ENCODE measurements at places on chromosomes 12 and 14.
A peak's percentile ranks its signal among the peaks of the same experiment; 100 is the strongest.

DNA sequence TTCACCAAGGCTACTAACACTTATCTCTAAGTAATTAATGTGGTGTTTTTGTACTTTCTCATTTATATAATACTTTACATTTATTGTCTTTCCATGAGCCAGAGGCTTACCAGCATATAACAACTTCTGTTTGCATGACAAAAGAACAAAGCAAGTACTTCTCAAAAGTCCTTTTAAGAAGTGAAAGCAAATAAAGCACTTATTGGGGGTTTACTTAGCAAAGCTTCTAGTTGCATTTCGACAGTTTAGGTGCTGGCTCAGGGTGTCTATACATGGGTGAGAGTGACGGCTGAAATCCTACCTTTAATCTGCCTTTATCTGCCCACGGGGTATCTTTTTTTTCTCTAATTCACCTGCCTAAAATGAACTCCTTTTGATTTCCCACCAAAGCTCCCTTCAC lies 21.0 kb upstream of the DCN start:
- no peak for DNase-seq

GRCh38 chr14:57501039-57501557 lies 7.4 kb upstream of the CCDC198 start:
- DNase-seq: no peak

DNA sequence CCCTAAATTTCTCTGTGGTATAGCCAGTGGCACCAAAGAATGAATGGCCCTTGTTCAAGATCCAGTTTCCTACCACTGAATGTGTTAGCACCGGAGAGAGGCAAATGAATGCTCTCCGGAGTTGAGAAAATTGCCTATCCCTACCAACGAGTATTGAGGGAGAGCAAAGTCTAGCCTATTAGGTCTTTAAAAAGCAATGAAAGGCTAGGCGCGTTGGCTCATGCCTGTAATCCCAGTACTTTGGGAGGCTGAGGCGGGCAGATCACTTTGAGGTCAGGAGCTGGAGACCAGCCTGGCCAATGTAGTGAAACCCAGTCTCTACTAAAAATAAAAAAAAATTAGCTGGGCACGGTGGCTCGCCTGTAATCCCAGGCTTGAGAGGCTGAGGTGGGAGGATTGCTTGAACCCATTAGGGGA lies 898 bp upstream of the RAB15 start:
- DNase-seq: no peak

- peak; percentile 32 for DNase-seq
Observed at GRCh38 chr12:107027636-107028053, 40.7 kb upstream of the MTERF2 start.

- DNase-seq: no peak
Observed at GRCh38 chr14:43792980-43793379, 714.1 kb downstream of the FSCB start.

DNA sequence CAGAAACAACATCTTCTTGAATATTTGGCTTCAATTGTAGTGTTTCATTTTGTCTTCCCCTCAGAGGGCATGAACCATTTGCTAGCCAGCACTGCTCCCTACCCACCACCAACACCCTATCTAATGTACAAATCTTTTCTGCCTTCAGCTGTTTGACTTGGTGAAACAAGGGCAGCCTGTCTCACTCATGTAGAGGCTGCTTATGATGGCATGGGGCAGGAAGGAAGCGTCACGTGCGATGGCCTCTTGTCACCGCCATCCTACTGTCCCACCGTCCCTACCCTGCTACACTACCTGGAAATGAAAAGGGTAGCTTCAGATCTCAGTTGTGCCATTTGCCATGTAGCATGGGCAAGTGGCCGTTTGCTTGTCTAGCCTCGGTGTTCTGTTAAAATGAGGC lies 29.9 kb upstream of the LRTM2 start:
- DNase-seq: no peak

- no peak for DNase-seq
Observed at GRCh38 chr12:103912069-103912468, 18.1 kb upstream of the HSP90B1 start.

DNA sequence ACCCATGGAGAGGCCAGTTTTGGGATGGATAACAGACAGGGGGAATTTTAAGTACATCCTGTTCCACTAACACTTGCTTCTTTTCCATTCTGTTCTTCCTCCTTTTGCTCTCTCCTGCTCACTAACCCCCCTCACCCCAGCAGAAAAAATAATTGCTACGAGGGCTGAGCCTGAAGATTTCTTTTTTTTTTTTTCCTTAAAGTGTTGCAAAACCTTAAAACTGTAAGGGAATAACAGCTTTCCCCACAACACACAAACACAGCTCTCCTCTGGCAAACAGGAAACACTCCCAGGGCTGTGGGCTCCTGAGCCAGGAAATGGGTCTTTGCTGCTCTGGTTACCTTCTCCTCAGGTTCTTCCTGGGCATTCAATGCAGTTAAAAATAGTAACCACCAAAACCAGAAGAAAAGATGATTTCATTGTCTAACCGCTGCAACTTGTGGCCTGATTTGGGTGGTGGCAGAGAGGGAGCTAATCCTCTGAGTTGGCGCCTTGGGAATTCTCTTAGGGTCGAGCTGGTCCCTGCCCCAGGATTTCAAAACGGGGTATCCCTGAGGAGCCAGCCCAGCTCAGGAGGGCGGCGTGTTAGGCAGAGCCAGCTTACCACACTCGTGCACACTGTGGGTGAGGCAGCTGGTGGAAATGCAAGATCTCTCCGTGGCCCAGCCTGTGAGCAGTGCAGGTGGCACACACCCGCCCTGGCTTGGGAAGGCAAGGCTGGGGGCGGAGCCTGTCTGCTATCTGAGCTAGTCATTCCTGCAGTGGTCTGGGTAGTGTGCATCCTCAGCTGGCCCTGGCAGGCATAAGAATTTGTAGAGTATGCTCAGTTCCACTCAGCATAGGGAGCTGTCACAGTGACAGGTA lies 17.1 kb upstream of the EMP1 start:
- DNase-seq: no peak

DNA sequence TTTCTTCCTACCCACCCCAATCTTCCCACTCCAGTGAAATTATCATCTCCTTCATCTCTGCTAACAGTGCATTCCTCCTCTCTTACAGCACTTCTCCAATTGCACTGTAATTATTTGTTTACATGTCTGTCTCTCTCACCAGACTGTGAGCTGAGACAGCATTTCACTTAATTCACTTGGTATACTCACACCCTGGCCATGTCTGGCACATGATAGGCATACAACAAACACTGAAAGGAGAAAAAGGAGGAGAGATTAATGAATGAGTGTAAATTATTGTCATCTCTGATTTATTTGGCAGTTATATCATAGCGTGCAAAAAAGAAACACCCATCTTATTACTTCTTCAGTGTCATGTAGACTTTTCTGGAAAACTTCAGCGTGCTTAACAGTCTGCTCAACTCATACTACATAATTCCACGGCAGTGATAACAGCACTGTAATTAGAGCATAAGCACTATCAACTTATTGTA lies 452.3 kb downstream of the ADAMTS20 start:
- no peak for DNase-seq

- no peak for DNase-seq
Observed at GRCh38 chr12:47032644-47033043, 46.8 kb upstream of the PCED1B start.

GRCh38 chr12:44584625-44585024 lies 291.5 kb downstream of the NELL2 start:
- no peak for DNase-seq

DNA sequence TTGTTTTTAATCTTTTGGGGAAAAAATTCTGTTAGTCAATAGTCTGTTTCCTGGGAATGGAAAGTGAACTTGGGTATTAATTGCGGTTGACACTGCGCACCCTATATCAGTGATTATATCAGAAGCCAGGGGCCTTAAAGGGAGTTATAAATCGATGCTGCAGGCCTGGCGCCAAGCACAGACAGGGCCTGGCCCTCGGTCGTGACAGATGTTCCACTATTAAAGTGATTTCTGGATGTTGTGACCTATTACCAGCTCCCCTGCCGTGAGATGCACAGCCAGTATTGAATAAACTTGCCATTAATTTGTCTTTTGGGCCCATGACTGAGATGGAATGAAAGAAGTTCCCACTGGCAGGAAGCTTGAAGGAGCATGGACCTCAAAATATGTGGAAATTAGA lies 45.1 kb upstream of the KITLG start:
- DNase-seq: no peak

DNA sequence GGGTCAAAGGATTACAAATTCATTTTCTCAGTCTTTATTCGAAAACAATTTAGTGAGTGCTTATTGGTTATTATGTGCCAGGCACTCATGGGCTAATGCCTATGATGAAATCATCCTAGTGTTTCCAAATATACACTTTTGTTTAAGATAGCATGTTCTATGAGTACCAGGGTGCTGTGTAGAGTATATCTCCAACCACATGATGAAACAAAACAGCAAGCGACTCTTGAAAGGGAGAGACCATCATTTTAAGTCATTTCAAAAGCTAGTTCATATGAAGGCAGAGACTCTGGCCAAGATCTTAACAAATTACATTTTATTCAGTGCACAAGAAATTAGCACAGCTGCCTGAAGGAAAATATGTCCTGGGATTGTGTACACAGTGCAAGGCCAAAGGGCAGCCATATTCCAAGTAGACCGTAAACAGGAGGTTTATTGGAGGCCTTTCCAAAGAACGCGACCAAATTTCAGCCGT lies 204.2 kb downstream of the EFCAB11 start:
- DNase-seq: no peak

DNA sequence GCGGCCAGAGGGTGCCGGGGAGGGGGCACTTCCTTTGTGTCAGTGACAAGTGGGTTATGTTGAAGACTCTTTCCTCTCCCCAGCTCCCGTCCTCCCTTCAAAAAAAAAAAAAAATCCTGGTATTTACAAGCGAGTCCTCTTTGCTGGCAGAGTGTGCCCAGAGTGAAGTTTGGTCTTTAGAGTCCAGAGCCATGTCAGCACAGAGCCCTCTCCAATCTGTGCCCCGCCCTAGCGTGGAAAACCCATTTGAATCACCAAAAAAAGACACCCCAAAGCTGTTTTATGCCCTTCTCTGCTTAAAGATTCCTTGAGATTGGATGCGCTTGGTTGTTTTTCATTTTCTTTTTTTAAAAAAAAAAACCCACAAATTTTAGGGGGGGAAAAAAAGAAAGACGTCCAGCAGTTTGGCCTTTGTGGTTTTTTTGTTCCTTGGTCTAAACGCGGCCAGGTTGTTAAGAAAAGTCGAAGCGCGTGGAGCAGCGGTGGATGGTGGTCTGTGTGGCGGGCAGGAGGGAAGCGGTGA lies 3.3 kb downstream of the NKX2-1 start:
- DNase-seq: peak; percentile 98

DNA sequence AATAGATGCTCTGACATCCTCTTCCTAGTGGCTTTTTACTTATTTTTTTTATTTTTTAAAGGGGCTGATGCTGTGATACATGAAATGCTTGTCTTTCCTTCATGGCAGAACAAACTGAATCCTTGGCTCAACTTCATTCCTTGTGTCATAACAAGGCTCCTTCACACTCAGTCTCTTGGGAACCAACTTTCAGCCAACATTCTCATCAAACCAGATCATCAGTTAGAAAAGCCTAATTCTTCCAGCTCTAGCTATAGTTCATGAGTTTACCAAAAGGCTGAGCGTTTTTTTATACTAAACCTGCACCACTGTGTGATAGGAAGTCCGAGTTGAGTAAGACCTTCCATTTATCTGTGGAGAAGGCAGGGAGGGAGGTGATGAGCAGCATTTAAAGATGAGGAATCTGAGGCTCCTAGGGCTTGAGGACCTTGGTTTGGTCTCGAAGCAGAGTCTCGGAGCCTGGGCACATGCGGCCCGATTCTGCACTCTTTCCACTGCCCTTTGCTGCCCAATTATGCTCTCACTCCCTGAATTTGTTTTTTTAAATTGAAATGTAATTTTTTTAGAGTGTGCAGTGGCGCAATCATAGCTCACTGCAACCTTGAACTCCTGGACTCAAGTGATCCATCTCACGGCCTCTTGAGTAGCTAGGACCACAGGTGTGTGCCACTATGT lies 8.2 kb downstream of the GPRC5D start:
- no peak for DNase-seq

GRCh38 chr12:54975272-54975671 lies 9.3 kb downstream of the TESPA1 start:
- DNase-seq: no peak

- no peak for DNase-seq
Observed at GRCh38 chr12:30725739-30726138, 29.0 kb downstream of the CAPRIN2 start.

GRCh38 chr12:132926415-132926833 lies 29.7 kb downstream of the ZNF605 start:
- DNase-seq: no peak

DNA sequence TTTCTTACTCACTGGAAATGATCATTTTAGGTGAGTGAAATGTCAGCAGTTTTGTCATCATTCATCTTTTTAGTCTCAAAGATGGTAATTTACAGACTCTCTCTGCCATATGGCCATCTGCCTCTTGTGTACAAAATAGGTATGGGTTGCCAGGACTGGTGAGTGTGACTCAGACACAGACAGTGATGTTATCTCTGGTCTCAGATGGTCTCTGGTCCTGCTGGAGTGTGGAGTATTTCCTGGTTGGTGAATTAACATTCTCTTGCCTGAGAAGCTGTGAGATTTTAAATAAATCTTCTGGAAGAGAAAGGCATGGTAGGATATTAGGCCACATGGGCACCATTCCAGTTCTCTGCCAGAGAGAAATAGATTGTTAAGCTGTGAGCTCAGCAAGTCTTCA lies 207.0 kb downstream of the ATP23 start:
- DNase-seq: no peak

- DNase-seq: no peak
Observed at GRCh38 chr12:110090266-110091135, 33.7 kb upstream of the IFT81 start.

- no peak for DNase-seq
Observed at GRCh38 chr12:6772331-6772695, at the start of gene LAG3. Gene LAG3 (plus strand): TSS chr12:6772520. CDS start chr12:6772853, 333 bp downstream.

DNA sequence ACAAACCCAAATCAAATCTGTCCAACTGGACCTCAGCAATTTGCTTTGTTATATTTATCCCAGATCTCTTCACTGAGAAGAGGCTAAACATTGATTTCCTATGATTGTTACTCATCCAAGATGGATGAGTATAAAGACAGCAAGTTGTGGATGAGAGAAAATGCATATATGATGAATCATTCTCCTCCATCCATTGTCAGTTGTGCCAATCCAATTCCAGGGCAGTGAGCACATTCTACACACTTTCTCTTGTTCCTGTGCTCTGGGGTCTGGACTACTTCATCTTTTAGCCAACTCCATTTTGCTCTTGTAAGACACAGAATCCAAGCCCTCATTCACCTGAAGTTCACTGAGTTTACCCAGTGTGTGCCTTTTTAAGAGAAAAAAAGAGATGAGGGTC lies 105.7 kb downstream of the GCH1 start:
- no peak for DNase-seq

DNA sequence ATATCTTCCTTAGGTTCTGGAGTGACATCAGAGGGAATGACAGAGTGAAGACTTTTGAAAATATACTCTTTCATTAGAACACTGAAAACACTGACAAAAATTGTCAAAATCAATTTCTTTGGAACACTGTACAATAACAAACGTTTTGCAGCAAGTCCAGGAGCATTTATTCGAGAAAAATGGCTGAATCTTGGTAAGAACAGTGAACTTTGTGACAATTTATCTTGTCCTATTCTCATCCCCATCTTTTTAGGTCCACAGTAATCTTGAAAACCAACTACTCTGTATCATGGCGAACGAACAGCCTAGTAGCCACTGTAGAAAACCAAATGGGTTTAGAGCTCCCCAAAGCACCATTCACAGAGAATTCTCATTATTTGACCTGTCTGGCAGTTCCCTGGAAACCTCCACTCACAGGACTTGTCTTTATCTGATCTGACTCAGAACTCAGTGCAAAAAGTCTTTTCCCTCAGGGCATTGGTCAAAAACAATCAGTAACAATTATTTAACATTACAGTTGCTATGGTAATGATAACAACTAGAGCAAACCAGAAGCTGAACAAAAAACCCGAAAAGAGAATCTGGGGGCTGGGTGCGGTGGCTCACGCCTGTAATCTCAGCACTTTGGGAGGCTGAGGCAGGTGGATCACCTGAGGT lies 20.3 kb upstream of the PPP2R5E start:
- DNase-seq: no peak

Measured in DMS79 treated with DMSO at 0.1 percent for 48 hours (cell line).